ENCODE measurements at places on chromosomes 7 and 10. TPM values are rescaled to one million over a fixed set of nuclear protein-coding genes. Genes with fewer than 3 reads are reported as not detected.

GRCh38 chr10:66180021-66180420 lies 745.8 kb upstream of the LRRTM3 start:
- H3K36me3 ChIP-seq, result no peaks in the 10 kb centered on the region
- no peaks in the 10 kb centered on the region for H3K27me3 ChIP-seq
- no peaks in the 10 kb centered on the region for H3K4me1 ChIP-seq

GRCh38 chr10:75654772-75655171 lies 223.3 kb downstream of the LRMDA start:
- H3K4me3 ChIP-seq, result no peak overlapping the region
- no peak for DNase-seq
- no peaks in the 10 kb centered on the region for H3K36me3 ChIP-seq

GRCh38 chr10:99346247-99346646 lies 17.1 kb downstream of the CNNM1 start:
- no peaks in the 10 kb centered on the region for H3K4me1 ChIP-seq
- no peak overlapping the region for H3K27ac ChIP-seq
- H3K4me3 ChIP-seq, result no peak overlapping the region
- H3K36me3 ChIP-seq, result no peaks in the 10 kb centered on the region

DNA sequence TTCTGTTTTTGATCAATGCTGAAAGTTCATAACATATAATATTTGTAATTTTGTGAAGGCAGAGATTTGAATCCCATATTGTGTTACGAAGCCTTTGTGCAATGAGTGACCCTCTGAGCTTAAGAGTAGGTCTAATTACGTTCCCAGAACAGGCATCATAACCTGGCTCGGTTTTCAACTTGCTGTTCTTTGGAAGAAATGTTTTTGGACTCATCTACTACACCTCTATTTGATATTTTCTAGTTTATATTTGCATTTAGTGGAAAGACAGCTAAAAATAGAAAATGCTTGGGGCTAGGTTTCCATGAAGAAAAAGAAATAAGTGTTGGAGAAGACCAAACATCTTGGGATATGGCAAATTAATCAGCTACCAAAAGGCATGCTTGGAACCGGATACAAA lies 234.8 kb downstream of the AGMO start:
- no peaks in the 10 kb centered on the region for H3K36me3 ChIP-seq
- no peaks in the 10 kb centered on the region for H3K4me1 ChIP-seq

DNA sequence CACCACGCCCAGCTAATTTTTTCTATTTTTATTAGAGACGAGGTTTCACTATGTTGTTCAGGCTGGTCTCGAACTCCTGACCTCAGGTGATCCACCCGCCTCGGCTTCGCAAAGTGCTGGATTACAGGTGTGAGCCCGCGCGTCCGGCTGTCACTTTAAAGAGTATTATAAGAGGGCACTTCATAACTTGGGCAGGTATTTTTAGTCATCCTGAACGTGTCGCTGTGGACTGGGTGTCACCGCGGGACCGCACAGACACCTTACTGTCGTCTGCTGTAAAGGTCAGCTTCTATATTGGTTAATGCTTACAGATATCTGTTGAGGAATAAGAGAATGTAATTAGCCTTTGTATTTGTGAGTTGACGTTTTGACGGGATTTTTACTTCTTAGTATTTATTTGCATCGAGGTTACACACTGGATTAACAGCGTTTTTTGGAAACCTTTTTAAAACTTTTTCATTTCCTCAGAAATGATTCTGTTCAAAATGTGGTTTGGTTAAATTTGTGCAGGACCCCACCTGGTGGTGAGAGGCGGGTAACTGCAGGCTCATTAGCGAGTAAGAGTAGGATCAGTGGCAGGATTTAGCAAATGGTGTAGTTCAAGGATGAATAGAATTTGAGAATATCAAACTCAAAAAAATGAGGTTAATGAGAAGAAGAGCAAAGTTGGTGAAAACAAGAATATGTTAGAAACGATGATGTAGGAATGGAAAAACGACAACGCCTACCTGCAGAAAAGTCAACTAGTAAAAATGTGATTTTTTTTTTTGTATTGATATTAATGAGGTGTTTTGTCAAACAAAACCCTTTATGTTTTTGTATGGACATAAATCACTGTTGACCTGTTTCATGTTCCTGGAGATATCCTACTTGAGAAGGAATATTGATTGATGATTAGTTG lies 3.2 kb downstream of the DNAJB6 start:
- no peaks in the 10 kb centered on the region for H3K27me3 ChIP-seq
- peak overlapping the region; percentile 82 for H3K4me3 ChIP-seq
- H3K27ac ChIP-seq, result peak overlapping the region; percentile 51
- peak; percentile 51 for DNase-seq
- peaks cover 72% of the 10 kb centered on the region for H3K4me1 ChIP-seq

DNA sequence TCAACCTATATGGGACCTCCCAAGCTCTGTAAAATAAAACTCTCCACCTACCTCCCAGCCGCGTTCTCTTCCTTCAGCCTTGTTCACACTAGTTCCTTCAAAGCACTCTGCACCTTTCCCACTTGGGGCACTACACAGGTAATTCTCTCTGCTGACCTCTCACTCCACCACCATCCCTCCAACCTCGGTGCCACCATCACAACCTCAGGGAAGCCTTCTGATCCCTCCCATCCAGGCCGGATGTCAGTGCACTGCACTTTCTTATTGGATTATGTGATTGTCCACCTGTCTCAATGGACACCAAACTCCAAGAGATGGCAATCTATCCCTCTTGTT lies 7.0 kb downstream of the LARP4B start:
- H3K4me3 ChIP-seq, result no peak overlapping the region
- DNase-seq, result no peak
- H3K4me1 ChIP-seq, result peaks cover 14% of the 10 kb centered on the region
- no peak overlapping the region for H3K27ac ChIP-seq
- peaks cover 14% of the 10 kb centered on the region for H3K36me3 ChIP-seq
- no peaks in the 10 kb centered on the region for H3K27me3 ChIP-seq

DNA sequence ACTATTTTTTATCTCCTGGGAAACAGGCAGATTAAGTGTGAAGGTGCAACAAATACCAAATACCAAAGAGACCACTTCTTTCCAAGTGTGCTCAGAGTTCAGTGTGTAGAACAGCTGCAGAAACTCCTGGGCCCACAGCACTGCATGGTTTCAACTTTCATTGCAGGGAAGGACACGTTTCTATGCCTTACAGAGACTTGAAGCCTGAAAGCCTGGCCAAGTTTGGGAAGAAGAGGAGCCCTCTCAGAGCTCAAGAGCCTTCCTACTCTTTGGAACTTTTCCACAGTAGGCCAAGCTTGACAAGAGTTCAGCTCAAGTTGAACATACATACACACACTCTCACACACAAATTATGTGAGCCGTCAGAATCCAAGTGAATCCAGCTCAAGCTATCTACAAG lies 2.5 kb downstream of the HOXA4 start:
- no peak overlapping the region for H3K27ac ChIP-seq
- peaks cover 89% of the 10 kb centered on the region for H3K27me3 ChIP-seq
- H3K36me3 ChIP-seq, result no peaks in the 10 kb centered on the region
- H3K4me3 ChIP-seq, result no peak overlapping the region
- no peak for DNase-seq
- peaks cover 16% of the 10 kb centered on the region for H3K4me1 ChIP-seq

DNA sequence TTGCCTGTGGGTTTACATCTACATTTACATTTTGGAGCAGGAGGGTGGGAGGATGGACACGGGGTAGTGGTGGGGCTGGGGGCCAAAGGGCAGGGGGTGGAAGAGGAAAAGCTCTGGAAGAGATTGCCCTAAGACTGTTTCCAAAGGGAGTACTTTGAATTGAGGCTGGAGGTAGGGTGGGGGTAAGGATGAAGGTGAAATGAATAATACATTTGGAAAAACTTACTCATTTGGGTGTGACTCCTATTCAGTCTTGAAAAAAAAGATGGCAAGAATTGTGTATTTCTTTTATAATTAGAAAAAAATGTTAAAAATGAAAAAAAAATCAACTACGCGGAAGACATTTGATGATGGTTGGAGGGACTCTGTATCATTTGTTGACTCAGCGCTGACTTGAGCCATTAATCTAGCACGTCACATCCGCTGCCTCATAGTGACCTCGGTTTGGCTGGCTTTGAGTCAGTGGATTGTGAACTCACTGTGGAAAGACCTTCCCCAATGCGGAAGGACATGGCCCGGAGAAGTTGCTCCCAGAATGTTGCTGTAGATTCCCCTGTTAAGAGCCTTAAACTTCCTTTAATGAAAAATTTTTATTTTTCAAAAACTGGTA lies 2.8 kb downstream of the FAM180A start:
- no peaks in the 10 kb centered on the region for H3K36me3 ChIP-seq
- peaks cover 12% of the 10 kb centered on the region for H3K4me1 ChIP-seq
- H3K27ac ChIP-seq, result peak overlapping the region; percentile 62
- DNase-seq, result no peak
- H3K4me3 ChIP-seq, result peak overlapping the region; percentile 45

GRCh38 chr10:13989616-13990015 lies 341.1 kb downstream of the FRMD4A start:
- H3K27me3 ChIP-seq, result no peaks in the 10 kb centered on the region
- H3K4me1 ChIP-seq, result no peaks in the 10 kb centered on the region
- no peak for DNase-seq
- H3K4me3 ChIP-seq, result no peak overlapping the region
- H3K27ac ChIP-seq, result peak overlapping the region; percentile 70
- no peaks in the 10 kb centered on the region for H3K36me3 ChIP-seq

- no peak overlapping the region for H3K4me3 ChIP-seq
- peaks cover 9% of the 10 kb centered on the region for H3K4me1 ChIP-seq
- H3K27me3 ChIP-seq, result no peaks in the 10 kb centered on the region
- no peak overlapping the region for H3K27ac ChIP-seq
- no peaks in the 10 kb centered on the region for H3K36me3 ChIP-seq
Observed at GRCh38 chr7:134755422-134756022, 23.9 kb upstream of the CALD1 start.

DNA sequence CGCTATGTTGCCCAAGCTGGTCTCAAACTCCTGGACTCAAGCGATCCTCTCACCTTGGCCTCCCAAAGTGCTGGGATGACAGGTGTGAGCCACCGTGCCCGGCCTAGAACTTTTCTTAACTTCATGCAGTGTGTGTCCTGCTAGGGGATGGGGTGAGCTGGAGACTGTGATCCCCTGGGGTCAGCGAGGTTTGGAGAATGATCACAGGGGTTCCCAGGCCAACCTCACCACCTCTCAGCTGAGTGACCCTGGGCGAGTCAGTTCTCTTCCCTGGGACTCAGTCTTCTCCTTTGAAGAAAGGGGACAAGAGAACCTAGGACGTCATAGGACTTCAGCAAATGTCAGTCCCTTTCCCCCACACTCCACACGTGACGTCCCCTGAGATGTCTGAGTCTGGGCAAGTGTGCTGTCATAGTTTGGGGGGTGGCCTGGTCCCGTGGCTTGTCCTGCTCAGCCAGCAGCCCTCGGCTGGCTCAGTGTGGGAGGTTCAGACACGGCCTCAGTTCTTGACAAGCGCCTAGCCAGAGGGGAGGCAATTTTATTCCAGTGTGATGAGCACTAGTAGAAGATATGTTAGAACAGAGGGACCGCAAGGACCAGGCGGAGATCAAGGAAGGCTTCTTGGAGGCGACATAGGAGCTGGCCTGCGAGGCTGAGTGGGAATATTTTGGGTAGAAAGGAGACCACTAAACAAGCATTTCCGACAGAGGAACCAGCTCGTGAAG lies 43.3 kb upstream of the ELN start:
- H3K4me3 ChIP-seq, result no peak overlapping the region
- DNase-seq, result no peak
- no peak overlapping the region for H3K27ac ChIP-seq
- peaks cover 10% of the 10 kb centered on the region for H3K4me1 ChIP-seq
- H3K27me3 ChIP-seq, result no peaks in the 10 kb centered on the region

- H3K4me1 ChIP-seq, result no peaks in the 10 kb centered on the region
- DNase-seq, result no peak
- H3K4me3 ChIP-seq, result no peak overlapping the region
- H3K27ac ChIP-seq, result no peak overlapping the region
- H3K36me3 ChIP-seq, result no peaks in the 10 kb centered on the region
Observed at GRCh38 chr7:26343320-26343832, 51.7 kb downstream of the SNX10 start.

DNA sequence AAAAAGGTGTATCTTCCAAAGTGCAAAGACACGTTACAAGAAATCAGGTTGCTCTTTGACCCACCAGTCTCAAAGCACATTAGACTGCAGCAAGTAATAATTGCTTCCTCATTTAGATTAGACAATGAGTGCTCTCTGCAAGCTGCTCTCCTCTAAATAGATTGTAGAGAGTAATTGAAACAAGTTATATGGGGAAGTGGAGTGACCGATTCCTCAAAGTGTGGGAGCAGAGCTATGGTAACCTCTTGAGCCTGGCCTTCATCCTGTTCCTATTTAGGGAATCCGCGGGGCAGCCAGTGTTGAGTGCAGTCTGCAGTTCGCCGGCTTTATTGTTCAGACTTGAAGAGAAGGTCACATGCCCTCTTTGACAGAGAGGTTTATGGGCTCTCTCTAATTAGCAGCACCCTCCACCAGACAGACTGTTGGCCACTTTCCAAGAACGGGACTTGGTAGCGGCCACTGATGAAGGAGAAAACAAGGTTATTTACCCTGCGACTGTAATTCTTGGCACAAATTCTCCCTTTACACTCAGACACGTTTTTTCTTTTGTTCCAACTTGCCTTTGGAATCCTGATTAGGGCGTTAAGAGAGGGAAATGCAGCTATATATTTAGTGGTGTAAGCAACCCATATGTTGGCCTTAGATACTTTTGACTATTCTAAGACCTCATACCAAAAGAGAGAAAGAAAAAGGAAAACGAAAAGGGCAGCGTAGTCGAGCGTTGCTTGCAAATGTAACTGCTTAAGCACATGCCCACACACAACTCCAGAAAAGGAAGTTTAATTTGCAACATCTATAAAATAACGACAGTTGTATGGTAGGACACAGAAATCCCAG lies 107.5 kb downstream of the REEP3 start:
- DNase-seq, result peak; percentile 86
- H3K27me3 ChIP-seq, result no peaks in the 10 kb centered on the region
- H3K27ac ChIP-seq, result peak overlapping the region; percentile 95
- H3K36me3 ChIP-seq, result no peaks in the 10 kb centered on the region
- no peak overlapping the region for H3K4me3 ChIP-seq

GRCh38 chr7:38858259-38858884 lies 50.6 kb downstream of the VPS41 start:
- no peaks in the 10 kb centered on the region for H3K27me3 ChIP-seq
- H3K4me1 ChIP-seq, result no peaks in the 10 kb centered on the region
- peaks cover 3% of the 10 kb centered on the region for H3K36me3 ChIP-seq
- H3K4me3 ChIP-seq, result no peak overlapping the region
- DNase-seq, result no peak
- H3K27ac ChIP-seq, result no peak overlapping the region

GRCh38 chr7:137930581-137930980 lies 71.3 kb downstream of the CREB3L2 start:
- H3K4me3 ChIP-seq, result no peak overlapping the region
- no peaks in the 10 kb centered on the region for H3K27me3 ChIP-seq
- H3K4me1 ChIP-seq, result no peaks in the 10 kb centered on the region
- no peak overlapping the region for H3K27ac ChIP-seq

DNA sequence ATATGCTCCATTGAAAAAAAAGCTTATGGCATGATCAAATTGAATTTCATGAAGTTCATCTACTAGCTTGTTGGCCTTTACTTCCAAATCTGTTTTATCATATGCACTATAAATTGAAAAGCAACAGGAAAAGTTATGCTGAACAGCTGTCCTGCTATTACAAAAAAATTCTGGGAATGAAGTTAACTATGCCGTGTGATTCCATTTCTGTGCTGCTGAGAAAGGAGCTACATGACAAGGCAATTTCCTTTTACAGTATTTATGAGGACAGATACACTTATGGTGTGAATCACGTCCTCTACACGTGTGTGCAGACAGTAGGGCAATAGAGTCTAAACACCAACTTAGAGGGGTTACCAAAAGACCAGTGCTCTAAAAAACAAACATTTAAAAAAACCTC lies 426.5 kb upstream of the AKR1E2 start:
- no peak overlapping the region for H3K27ac ChIP-seq
- H3K27me3 ChIP-seq, result no peaks in the 10 kb centered on the region
- no peak overlapping the region for H3K4me3 ChIP-seq
- no peaks in the 10 kb centered on the region for H3K4me1 ChIP-seq
- DNase-seq, result no peak

PRPS1L1 gene
- total RNA-seq, result not detected

NFKB2 gene
- 22.1 TPM for total RNA-seq

NUTM2E gene
- total RNA-seq, result not detected

ANKMY2 gene
- 28.3 TPM for total RNA-seq

Measured in heart left ventricle (tissue), 16 donors.